ENCODE measurements at places on chromosomes 11 and 22.

- peak; percentile 7 for DNase-seq
Measured at GRCh38 chr22:41762980-41763779, 37.3 kb upstream of the CCDC134 start.

GRCh38 chr11:78417175-78417887 lies at the start of gene GAB2:
Gene GAB2, minus strand, starts transcription at chr11:78417820. Its CDS starts 100 bp downstream, at chr11:78417720.
- peak; percentile 2 for DNase-seq

DNA sequence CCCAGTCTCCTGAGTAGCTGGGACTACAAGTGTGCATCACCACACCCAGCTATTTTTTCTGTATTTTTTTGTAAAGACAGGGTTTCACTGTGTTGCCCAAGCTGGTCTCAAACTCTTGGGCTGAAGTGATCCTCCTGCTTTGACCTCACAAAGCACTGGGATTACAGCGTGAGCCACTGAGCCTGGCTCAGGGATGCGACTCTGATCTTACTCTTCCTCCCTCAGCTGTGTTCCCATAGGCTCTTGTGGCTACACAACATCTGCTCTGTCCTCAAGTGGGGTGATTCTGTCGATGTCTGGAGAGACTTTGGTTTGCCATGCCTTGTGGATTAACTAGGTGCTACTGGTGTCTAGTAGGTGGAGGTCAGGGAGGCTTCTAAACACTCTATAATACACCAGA lies 127.0 kb upstream of the SERPIND1 start:
- no peak for DNase-seq

- DNase-seq, result no peak
Measured at GRCh38 chr22:46652847-46653331, 32.7 kb downstream of the GRAMD4 start.

- DNase-seq, result no peak
Measured at GRCh38 chr11:75503531-75504099, 22.1 kb downstream of the GDPD5 start.

- no peak for DNase-seq
Measured at GRCh38 chr11:128981254-128981653, 38.6 kb upstream of the TP53AIP1 start.

GRCh38 chr11:122808478-122808869 lies 29.8 kb upstream of the CRTAM start:
- no peak for DNase-seq

DNA sequence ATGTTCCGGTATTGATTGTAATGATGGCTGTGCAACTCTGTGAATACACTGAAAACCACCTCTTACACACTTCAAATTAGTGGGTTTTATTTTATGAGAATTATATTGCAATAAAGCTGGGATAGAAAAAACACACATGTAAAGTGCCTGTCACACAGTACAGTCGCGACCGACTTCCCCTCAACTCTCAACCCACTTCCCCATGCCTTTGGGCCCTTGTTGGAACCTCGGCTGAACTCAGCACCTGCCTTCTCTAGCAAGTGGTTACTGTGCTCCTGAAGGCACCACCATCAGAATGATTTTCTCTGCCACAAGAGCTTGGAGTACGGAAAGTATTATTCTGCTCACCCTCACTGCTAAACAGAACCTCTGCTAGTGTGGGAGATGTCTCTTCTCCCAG lies 13.5 kb downstream of the KCNJ1 start:
- DNase-seq, result no peak

- DNase-seq, result no peak
Measured at GRCh38 chr11:12529793-12530192, 144.4 kb upstream of the TEAD1 start.

DNA sequence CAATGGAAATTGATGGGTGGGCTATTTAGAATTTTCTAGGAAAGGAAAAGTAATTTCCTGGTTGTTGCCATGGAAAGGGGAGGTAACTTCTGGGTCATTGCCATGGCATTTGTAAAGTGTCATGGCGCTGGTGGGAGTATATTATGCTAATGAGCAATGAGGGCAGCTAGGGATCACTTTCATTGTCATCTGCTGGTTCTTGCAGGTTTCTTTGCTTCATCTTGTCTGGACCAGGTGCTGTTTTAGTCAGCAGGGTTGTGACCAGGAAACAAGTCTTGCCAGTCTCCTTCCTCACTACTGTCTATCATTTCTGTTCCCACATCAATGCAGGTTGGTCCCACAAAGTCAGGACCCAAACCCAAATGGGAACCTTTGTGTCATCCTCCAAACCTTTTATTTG lies 237.6 kb upstream of the C11orf87 start:
- DNase-seq, result no peak

- DNase-seq, result no peak
Measured at GRCh38 chr11:2466069-2466801, 21.4 kb downstream of the KCNQ1 start.

DNA sequence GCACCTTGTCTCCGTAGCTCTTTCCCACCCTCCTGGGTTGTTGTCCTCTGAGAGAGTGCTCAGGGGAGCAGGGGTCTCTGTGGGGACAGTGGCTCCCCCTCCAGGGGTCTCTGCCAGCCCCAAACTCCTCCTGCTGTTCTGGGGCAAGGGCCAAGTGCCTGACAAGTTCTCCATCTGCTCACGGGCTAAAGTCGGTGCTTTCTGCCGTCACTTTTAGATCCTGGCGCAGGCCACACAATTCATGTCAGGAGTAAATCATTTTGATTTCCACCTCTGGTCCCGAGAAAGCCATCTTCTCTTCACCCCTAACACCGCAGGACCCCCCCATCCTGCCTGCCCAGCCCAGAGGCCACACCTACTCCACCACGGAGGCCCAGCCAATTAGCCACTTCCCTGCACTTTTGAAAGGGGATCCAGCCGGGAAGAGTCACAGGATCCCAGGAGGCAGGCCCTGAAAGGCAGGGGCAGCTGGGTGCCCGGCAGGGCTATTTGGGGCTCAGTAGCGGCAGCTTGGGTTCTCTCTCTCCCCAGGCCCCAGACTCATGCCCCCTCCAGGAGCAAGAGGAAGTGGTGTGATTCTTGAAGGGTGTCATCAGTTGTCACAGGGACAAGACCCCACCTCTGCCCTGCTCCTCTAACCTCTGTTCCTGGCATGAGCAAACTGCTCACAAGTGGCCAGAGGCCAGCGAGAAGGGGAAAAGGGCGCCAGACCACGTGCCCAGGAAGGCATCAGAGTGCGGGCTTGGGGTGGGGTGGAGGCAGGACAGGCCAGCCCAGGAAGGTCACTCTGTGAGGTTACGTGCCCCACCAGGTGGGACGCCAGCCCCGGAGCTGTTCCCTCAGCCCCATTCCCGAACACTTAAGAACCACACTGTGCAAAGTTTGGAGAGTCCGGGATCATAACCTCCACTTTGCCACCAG lies 1.3 kb downstream of the MACROD1 start:
- DNase-seq, result peak; percentile 64

DNA sequence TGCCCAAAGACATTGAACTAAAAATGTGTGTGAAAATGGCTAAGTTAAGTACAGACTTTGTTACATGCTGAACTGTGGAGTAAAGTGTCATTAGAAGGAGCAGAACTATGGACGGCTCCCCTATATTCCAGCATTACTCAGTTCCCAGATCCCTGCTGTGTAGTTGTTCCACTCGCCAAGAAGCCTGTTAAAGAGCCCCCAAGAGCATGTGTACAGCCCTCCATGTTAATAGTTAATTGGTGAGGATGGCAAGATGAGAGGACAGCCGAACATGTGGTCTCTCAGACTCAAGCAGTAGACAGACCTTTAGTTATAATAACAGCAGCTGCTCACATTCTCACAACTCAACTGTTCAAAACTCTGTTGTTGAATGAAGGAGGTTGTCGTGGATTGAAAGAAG lies 127.4 kb downstream of the ELP4 start:
- no peak for DNase-seq

GRCh38 chr22:29914165-29914564 lies 31.2 kb downstream of the MTMR3 start:
- DNase-seq, result peak; percentile 30

DNA sequence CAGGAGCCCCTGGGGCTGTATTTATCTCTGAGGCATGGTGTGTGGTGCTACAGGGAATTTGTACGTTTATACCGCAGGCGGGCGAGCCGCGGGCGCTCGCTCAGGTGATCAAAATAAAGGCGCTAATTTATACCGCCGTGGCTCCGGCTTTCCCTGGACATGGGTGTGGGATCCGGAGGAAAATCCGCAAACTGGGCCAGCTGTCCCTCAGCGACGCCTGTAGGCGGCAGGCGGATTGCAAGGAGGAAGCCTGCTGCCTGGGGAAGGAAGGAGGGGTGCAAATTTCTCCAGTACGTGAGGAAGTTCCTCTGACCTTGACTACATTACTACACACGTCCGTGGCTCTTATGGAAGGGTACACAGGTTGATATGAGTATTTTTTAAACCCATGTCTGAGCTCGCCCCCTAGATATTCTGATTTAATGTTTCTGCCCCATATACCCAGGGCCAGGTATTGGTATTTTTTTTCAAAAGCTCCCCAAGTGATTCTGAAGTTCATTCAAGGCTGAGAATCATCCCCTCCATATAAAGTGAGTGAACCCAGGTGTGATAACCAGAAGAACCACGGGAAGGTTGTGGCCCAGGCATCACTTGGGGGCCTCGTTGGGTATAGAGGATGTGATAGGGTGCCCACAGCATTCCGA lies 2.8 kb downstream of the MYOD1 start:
- peak; percentile 40 for DNase-seq

- no peak for DNase-seq
Measured at GRCh38 chr11:70712471-70712870, 314.1 kb downstream of the CTTN start.

- DNase-seq, result no peak
Measured at GRCh38 chr11:91081440-91082043, 858.7 kb upstream of the CHORDC1 start.

- no peak for DNase-seq
Measured at GRCh38 chr11:6604790-6605189, 1.2 kb downstream of the ILK start.

GRCh38 chr11:64251016-64251752 lies at the start of gene PLCB3:
Gene PLCB3, plus strand, starts transcription at chr11:64251530. Its CDS starts 120 bp downstream, at chr11:64251650.
- peak; percentile 51 for DNase-seq

GRCh38 chr11:118410055-118410745 lies 8.8 kb downstream of the ATP5MG start:
- no peak for DNase-seq

DNA sequence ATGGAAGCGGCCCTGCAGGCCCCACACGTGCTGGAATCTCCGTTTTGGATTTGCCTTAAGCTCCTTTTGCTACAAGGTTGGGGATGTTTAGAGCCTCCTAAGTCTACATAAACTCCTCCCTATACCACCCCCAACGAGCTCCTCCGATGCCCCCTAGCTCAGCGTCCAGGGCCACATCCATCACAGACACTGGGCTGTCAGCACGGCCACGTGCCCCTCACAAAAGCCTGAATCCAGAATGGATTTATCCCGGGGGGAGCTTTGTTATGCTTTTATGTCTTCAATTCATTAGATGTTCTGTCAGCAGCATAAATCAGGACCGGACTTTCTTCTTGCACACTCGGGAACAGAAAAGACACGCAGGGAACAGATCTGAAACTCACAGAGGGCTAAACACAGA lies 52.6 kb upstream of the CD82 start:
- no peak for DNase-seq

DNA sequence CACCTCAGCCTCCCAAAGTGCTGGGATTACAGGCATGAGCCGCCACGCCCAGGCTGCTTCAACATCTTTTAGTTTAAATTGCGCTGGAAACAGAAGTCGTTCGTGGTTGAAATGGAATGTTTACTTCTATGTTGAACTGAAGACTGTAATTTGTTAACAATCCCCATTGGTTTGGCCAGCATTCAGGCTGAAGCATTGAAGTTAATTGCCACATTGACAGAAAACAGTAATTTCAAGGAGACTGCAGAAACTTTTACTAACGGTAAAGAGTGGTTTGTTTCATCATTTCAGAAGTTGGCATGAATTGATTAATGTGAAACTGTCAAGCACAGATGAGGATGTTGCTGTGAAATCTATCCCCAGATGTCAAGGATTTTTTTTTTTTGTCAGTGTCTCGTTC lies 14.2 kb downstream of the AP5B1 start:
- peak; percentile 59 for DNase-seq

GRCh38 chr11:6666302-6667183 lies 10.9 kb upstream of the DCHS1 start:
- DNase-seq, result no peak

DNA sequence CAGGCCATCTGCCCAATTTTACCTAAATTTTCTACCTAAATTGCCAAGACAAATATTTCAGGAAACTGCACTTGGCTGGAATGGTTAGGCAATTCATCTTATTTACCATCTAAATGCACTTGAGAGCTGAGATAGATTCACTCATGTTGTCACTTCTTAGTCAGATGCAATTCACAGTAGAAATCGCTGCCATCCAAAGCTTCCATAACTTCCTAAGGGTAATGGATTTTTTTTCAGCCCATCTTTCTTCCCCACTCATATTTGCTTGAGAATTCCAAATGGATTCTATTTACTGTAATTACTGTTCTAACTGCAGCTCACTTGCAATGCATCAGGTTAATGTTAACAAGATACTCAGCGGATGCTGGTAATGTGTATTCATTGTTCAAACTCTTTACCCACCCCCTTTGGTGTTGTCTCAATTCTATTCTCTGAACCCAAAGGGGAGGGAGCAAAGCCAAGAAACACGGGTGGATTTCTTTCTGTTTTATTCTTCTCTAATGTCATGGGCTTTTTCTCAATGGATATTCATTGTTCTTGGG lies 96.0 kb downstream of the TENM4 start:
- DNase-seq, result no peak

DNA sequence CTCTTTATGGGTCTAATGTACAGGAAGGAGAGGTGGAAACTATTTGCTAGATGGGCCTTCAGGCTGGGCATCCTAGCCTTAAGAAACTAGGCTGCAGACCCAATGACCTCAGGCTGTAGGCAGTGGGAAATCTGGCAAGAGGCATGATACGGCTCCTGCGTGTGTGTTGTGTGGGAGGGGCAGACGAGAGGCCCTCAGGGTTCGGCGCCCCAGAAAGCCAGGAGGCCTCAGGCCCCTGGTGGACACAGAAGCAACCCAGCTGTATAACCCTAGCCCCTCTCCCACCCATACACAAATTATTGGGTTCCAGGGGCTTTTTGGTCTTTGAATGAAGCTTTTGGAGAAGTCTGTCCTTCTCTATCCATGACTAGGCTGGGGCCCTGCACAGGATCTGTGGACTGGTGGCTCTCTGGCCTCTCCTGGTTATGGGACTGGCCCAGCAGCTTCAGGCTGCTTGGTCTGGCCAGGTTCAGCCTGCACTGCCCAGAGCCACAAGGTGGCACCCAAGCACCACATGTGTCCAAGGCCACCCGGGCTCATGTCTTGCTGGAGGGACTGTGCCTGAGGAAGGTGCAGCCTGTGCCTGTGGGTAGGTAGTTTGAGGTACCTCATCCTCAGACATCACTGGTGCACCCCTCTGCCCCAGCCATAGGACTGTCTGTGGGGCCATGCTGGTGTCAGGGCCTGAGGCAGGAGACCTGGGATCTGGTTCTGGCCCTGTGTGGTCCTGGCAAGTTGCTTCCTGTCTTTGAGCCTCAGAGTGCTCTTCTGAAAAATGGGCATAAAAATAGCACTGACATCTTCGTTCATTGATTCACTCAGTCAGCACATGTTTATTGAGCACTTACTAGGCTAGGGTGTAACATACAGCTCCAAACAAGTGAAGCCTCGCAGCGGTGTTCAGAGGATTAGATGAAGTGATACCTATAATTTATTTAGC lies 87.5 kb downstream of the RRM1 start:
- DNase-seq, result peak; percentile 36

- DNase-seq, result no peak
Measured at GRCh38 chr11:81596704-81597103, 1137.0 kb downstream of the FAM181B start.

Data from MG63 (cell line).